ENCODE measurements at places on chromosomes 7 and 10.

DNA sequence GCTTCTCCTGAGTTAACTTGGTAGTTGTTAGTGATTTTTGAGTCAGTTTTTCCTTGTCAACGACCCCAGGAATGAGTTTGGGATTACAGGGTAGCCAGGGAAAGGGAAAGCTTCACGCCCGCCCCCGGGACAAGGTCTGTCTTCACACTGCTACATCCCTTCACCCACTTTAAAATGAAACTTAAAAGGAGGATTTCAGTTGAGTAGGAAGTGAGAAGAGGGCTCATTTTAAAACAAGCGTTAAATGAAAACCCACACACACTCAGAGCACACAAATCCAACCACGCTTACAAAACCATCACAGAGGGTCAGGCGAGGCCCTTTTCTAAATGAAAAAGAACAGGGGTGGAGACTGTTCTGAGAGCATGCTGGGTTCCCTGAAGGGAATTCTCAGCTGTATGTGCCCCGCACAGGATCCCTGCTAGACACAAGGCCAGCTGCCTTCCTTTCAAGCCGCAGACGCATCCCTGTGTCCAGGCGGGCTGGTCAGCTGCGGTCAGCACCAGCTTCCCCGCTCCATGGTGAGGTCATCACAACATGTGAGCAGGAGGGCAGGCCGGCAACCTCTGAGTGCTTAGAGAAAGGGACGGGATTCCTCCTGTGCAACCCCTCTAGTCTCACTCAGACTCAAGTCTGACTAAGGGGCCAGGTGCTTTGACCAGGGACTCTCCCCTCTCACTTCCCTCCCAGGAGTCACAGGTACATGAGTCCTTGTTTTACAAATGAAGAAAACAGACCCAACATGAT lies 111.8 kb downstream of the EGFR start:
- no peak for DNase-seq

- no peak for DNase-seq
These were observed 366.6 kb upstream of the ZMIZ1 start for GRCh38 chr10:78702186-78702585.

- DNase-seq = no peak
These were observed 290.2 kb downstream of the FGFR2 start for GRCh38 chr10:121308020-121308419.

GRCh38 chr10:98169379-98169778 lies 34.9 kb downstream of the R3HCC1L start:
- DNase-seq = no peak

- no peak for DNase-seq
These were observed 35.9 kb downstream of the PHYHIPL start for GRCh38 chr10:59212301-59212798.

DNA sequence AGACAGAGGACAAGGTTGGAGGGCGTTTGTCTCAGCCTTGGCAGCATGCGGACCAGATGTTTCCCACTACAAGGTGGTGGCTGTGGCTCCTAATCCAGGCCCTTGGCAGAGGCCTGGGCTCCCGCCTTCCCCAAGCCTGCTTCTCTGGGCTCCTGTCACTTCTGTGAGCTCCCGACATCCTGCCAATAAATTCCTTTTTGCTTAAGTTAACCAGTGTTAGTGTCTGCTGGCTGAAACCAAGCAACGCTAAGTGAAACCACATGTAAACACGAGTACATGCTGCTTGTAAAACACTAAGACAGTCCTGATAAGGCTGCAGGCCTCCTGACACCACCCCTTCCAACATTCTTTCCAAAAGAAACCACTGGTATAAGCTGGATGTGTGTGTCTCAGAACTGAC lies 263.6 kb upstream of the ZMIZ1 start:
- DNase-seq = no peak

DNA sequence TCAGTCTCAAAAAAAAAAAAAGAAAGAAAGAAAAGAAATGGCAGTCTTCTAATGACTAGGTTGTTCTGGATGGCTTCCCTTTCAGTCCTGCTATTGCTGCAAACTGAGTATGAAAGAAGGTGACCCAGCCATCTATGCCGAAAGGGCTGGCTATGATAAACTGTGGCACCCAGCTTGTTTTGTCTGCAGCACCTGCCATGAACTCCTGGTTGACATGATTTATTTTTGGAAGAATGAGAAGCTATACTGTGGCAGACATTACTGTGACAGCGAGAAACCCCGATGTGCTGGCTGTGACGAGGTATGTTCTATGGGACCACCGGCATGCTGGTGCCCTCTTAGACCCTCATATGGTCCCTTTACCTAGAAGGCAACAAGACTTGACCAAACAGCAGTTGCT lies 41.3 kb downstream of the TES start:
- DNase-seq = no peak

DNA sequence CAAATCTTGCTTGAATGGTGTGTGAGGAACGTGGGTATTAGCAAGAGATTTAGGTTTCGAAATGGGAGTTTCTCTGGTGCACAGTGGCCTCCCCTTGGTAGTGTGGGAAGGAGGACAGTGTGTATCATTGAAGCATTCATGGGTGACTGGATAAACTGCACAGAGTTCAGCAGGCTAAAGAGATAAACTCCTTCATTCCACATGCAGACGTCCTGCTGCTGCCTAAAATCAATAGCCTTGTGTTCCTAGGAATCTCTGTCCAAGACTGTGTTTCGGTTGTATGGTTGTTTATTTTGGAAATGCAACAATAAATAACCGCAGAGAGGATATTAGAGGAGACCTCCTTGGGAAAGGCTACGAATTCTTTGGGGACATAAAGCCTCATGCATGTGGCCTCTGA lies 100.9 kb upstream of the FAM171A1 start:
- no peak for DNase-seq

GRCh38 chr7:103679151-103680132 lies 233.4 kb upstream of the SLC26A5 start:
- no peak for DNase-seq

DNA sequence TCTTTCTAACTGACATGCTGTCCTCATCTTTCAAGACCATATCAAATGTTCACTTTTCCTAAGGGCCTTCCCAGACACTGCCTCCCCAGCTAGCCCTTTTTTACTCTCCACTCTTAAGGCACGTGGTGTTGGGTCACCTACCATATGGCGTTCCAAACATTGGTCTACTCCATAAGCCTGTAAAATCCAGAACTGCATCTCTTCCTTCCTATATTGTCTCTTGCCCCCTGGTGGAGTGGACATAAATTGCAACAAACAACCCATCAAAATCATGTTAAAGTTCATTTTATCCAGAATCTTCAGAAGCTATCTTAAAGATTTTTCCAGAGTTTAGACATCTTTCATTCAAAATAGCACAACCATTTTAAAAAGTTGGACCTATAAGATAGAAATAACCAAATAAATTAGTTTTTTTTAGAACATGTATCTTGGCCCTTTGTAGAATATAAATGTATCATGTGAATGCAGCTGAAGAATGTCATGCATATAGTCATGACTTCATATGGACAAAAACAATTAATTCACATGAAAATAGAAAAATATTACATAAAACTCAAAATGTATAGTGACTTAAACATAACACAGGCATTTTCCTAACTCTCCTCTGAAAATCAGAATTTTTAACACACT lies 180.6 kb upstream of the CHRM2 start:
- no peak for DNase-seq

DNA sequence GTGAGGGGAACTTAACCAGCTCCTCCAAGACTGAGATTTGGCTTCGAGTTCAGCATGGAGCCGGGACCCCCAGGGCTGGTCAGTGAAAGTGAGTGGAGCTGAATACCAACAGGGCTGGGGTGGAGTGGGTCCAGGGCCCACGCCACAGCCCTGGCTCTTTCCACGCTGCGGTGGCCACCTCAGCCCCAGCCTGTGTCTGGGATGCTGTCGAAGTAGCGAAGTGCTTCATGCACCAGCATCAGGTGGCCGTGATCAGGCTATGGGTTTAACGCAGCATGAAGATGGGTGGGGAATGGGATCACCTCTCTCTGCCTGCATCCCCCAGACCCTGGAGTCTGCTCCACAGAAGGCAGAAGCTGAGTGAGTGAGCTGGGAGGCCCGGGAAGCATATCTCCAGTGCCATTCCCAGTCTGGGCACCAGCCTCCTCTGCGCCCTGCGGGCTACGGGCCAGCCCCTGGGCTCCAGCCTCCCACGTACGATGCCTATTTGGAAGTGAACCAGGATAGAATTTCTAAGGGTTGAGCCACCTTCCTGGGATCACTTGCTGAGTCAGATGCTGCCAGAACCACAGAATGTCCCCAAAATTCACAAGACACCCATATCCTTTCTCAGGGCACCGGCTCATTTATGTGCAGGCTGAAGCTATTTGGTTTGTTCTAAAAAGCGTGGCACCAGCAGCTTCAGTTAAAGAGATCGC lies 131.1 kb upstream of the CHST15 start:
- no peak for DNase-seq

DNA sequence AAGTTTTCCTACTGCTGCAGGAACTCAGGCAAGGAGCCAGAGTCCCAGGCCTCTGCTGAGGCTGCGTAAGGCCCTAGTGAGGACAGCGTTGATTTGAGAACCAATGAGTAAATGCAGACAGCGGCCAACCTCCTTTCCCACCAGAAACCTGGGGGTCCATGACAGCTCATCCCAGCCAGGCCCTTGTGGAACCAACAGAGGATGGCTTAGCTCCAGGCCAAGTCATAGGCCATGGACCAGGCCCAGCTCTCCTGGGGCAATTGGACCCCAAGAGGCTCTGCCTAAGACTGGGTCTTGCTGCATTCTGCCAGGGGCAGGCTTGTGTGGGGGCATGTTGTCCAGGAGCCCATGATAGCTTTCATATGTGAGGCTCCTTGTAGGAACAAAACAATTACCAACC lies 65.4 kb upstream of the PPP1R3C start:
- DNase-seq = no peak

DNA sequence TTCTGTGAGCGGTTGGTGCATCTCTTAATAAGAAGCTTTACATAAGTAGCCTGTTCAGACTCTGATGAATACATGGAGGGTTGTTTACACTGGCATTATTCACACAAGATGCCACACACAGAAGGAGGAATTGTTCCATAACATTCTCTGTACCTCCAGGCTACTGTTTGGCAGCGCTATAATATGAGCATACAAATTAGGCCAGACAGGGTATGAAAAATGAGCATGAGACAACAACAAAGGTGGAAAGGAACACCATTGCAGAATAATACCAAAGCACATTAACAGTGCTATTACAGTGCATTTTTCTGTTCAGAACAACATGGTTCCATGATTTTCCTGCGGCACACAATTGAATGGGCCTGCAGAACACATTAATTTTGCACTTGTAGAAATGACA lies 417.2 kb upstream of the C7orf33 start:
- DNase-seq = no peak

DNA sequence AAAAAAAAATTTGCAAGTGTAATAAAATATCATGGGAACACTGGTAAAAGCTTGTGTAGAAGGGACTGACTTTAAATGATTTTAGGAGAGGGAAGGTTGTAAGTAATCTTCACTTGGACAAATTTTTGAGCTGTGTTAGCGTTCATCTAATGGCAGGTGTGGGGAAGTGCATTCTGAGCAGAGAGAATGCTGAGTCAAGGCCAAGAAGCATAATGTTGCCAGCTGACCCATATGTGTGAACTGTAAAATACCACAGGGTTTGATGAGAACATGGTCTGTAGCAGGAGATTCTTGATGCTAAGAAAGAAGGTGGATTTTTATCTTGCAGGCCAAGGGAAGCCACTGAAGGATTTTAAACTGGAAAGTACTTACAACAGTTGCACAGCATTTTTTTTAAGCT lies 98.2 kb upstream of the ZNF32 start:
- no peak for DNase-seq

GRCh38 chr10:79274279-79275104 lies 72.8 kb upstream of the PPIF start:
- no peak for DNase-seq

DNA sequence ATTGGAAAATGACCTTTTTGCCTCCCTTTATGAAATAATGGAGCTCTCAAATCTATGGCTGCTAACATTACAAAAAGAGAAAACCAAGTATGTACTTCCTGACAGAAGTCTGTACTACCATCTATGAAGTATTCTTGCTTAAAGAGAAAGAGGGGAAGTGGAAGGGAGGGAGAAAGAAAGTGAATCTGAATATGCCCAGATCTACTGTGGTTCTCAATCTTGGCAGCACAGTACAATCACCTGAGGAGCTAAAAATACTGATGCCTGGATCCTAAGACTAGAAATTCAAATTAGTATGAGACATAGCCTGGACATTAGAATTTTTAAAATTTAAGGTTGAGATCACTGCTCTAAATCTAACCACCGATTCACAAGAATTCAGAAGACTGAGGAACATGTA lies 85.2 kb downstream of the IGF2BP3 start:
- DNase-seq = no peak

DNA sequence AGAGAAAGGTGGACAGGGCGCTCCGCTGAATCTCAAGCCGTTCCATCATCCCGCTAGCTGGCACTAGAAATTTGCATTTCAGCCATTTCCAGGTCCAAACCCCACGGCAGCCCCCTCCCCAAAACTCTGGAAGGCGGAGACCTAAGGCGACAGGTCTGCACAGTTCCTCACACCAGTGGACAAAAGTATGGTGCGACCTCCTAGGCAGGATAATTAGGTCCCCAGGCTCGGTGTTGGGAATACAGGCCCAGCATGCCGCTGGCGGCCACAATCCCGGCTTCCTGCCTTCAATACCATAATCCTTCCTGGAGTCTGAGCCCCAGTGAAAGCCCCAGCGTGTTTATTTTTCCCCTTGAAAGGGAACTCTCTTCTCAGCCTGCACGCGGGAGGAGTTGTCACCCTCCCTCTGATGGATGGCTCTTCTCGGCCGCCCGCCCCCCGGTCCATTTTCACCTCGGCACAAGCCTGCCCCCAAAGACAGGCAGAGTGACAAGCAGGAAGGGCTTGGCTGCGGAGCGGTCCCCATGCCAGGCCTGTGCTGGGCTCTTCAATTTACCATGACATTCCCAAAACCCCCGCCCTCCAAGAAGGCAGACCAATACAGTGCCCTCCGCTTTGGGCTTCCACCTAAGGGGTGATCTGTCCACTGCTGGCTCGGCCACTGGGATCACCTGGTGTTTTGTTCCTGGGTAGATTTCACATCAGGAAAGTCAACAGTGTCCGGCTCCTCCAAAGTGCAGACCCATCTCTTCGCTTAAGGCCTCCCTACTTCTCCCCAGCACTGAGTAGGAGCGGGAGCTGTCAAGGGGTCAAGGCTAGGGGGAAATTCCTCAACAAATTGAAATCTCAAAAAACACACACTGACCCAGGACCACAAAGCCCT lies 2.2 kb downstream of the FGFR2 start:
- DNase-seq = no peak

DNA sequence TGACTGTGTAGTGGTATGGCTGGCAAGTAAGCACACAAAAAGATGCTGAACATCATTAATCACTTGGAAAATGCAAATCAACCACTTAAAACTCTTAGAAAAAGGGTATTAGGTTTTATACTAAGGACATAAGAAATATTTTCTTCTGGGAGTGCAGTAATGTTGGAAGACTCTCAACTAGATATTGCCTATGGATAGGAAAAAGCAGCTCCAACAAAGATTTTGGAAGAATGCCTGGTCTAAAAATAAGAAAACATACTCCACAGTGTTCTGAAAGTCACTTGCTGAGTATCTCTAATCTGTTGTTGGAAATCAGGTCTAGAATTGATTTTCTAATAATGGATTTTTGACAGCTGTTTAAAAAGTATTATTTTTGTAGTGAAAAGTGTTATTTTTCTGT lies 50.8 kb upstream of the PHYHIPL start:
- no peak for DNase-seq

- no peak for DNase-seq
These were observed 198.0 kb downstream of the KIAA1217 start for GRCh38 chr10:24406809-24407483.
